ENCODE measurements at places on chromosomes 7 and 10. TPM values are rescaled to one million over a fixed set of nuclear protein-coding genes. Genes with fewer than 3 reads are reported as not detected.
A peak's percentile ranks its signal among the peaks of the same experiment; 100 is the strongest.

GRCh38 chr7:77199013-77199966 is at the start of gene FGL2:
Gene FGL2, minus strand, starts transcription at chr7:77199819. Its CDS starts 26 bp downstream, at chr7:77199793.
- peak; percentile 36 for DNase-seq

DNA sequence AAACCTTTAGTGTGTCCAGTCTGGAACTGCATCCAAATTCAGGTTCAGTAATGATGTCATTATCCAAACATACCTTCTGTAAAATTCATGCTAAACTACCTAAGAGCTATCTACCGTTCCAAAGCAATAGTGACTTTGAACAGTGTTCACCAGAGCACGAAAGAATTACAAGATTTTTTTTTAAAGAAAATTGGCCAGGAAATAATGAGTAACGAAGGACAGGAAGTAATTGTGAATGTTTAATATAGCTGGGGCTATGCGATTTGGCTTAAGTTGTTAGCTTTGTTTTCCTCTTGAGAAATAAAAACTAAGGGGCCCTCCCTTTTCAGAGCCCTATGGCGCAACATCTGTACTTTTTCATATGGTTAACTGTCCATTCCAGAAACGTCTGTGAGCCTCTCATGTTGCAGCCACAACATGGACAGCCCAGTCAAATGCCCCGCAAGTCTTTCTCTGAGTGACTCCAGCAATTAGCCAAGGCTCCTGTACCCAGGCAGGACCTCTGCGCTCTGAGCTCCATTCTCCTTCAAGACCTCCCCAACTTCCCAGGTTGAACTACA is 694 bp upstream of the FAS start:
- DNase-seq: peak; percentile 64

DNA sequence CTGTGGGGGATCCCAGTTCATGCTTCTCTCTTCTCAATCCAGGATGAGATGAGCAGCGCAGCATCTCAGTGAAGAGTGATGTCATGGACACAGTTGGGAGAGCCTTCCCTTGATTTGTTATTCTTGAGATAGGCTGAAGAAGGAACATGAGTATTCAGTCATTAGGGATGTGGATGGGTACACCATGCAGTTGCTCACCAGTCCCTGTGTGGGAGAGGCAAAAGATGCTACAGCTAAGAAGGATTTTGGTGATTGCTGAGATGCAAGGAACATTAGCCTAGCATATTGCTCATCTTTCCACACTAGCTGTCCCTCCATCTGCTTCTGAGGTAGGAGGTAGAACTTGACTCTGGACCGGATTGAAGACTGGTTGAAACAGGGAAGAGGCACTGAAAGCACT is 179.6 kb downstream of the GALNT17 start:
- DNase-seq: no peak

GRCh38 chr7:41052201-41052600 is 650.7 kb downstream of the INHBA start:
- DNase-seq: no peak

DNA sequence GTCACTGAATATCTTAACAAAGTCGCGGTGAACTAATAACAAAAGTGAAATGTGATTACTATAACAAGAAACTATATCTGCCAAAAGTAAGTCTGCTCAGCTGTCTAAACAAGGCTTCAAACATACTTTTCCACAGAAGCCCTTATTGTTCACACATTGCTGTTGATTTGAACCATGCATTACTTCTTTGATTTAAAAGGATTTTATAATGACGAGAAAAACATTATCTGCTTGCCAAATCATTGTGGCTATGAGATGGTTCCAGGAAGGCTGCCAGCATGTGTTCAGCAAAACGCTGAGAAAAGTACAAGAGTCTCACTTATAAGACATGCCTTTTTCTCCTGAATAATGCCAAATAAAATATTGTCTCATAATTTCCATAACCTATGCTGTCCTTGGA is 24.4 kb downstream of the RNF133 start:
- DNase-seq: no peak

- DNase-seq: no peak
These were observed 5.8 kb downstream of the IGFBP1 start for GRCh38 chr7:45893996-45894664.

DNA sequence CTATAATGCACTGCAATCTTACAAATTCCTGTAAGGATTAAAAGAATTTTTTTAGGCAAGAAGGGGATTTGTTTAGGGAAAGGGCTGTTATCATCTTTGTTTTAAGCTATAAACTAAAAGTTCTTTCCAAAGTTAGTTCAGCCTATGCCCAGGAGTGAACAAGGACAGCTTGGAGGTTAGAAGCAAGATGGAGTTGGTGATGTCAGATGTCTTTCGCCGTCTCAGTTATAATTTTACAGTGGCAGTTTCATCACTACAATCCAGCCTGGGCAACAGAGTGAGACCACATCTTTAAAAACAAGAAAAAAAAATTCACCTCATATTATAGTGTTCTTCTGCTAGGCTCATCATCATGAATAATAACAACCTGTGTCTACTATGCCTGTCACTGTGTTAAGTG is 2.1 kb upstream of the TOMM7 start:
- DNase-seq: no peak

DNA sequence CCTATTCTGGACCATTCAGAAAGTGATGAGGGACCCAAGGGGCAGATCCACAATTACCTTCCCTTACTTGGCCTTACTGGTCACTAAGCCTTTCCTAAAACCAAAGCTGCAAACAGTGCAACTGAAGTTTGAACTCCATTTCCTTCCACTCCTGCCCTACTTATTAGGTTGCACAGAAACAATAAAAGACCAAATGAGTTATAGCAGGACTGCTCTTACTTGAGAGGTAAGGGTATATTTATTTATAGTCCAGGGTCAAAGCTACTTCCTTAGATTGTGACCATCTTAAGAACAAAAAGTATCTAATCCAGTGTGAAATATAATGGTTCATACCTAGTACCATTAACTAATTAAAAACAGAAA is 27.0 kb downstream of the CDK6 start:
- DNase-seq: no peak

- DNase-seq: peak; percentile 49
These were observed 789 bp downstream of the TCF7L2 start for GRCh38 chr10:112950714-112951358.

DNA sequence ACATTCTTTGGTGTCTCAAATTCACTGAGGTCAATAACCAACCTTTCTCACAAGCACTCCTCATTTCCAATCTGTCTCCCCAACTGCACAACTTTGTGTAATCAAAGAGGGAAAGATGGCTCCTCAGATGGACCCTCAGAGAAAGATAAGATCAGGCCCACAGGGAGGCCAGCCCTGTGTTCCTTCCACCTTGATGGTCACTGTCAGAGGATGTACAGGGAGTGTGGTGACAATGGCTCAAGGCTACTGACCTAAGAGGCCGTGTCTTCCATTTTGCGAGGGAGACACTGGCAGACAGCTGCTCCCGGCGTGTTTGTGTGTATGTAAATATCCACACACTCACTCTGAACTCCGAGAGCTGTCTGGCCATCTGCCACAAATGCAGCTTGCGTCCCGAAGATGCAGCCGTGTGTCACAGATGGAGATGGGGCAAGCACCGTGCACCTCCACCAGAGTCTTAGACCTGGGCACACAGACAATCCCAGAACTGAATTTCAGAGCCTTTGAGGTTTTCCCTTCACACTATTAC is 712.1 kb upstream of the NRP1 start:
- DNase-seq: no peak

Gene HOGA1
- total RNA-seq: 0.26 TPM

Gene IL6
- 2.6 TPM for total RNA-seq

Gene CCDC71L
- total RNA-seq: 24.6 TPM

Gene OPN1SW
- total RNA-seq: not detected

Gene EN2
- 2.1 TPM for total RNA-seq

Gene GLI3
- 28.5 TPM for total RNA-seq

Gene ENTPD1
- total RNA-seq: 42.4 TPM

Gene MYL10
- not detected for total RNA-seq

All from uterus (tissue), 4 donors.